ENCODE measurements at places on chromosomes 12 and 14.

GRCh38 chr14:71824816-71825215, 107.4 kb upstream of the RGS6 start:
- no peak for DNase-seq

GRCh38 chr12:101824831-101825230, 5.9 kb downstream of the GNPTAB start:
- no peak for DNase-seq

DNA sequence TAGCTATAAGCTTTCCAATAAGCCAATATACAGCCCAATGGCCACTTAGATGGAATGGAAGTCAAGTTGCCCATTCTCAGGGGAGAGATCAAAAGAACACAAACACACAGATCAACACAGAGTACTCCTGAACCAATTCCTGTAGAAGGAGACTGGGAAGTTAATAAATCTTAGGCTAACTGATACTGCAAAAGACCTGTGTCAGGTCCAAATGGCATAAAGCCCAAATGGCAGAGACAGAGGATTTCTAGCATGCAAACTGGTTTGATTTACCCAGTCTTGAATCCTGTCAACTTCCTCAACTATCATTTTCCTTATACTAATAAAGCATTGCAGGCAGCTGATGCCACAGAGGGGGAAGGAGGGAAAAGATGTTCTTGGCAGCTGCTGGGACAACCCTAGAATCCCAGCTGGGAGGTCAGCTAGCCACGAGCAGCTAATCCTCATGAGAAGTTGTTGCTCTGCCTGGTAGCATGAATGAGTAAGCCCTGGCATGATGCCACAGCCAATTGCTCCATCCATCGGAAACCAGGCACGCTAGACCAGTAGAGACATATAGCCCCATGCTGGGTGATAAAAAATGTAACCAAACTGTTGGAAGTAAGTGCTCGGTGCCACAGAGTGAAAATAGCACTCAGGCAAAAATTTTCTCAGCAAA, 26.2 kb downstream of the ANG start:
- no peak for DNase-seq

DNA sequence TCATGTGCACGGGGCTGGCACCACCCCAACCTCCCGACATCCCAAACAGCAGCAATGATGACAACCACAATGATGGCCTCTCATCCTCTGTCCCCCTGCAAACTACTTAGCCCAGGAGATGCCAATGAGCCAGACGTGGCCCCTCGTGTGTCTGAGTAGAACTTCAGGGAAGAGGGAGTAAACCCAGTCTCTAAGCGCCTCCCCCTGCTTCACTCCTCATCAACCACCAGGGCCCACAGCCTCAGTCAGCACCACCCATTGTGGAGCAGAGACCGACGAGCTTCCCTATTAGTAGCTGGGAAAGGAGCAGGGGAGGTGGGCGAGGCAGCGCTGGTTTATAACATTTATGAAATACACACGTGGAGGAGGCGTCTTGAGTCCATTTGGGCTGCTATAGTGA, 182.7 kb upstream of the SFSWAP start:
- DNase-seq, result no peak

- no peak for DNase-seq
These were observed 34.7 kb upstream of the DNM1L start for GRCh38 chr12:32644431-32644830.

- no peak for DNase-seq
These were observed 14.4 kb downstream of the PABPN1 start for GRCh38 chr14:23335623-23336022.

DNA sequence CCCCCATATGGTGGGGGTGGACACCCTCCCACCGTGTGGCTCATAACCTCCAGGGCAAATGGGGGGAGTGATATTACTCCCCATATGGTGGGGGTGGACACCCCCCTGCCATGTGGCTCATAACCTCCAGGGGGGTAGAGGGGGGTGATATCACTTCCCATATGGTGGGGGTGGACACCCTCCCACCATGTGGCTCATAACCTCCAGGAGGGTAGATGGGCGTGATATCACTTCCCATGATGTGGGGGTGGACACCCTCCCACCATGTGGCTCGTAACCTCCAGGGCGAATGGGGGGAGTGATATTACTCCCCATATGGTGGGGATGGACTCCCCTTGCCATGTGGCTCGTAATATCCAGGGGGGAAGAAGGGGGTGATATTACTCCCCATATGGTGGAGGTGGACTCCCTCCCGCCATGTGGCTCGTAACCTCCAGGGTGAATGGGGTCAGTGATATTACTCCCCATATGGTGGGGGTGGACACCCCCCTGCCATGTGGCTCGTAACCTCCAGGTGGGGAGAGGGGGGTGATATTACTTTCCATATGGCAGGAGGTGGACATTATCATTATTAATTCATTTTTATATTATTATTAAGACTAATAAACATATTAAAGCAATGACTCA, 51.2 kb upstream of the OXA1L start:
- DNase-seq, result no peak

- no peak for DNase-seq
These were observed 268.3 kb upstream of the PRKD1 start for GRCh38 chr14:30195941-30196340.

GRCh38 chr12:115227137-115227615, 543.2 kb upstream of the TBX3 start:
- no peak for DNase-seq

DNA sequence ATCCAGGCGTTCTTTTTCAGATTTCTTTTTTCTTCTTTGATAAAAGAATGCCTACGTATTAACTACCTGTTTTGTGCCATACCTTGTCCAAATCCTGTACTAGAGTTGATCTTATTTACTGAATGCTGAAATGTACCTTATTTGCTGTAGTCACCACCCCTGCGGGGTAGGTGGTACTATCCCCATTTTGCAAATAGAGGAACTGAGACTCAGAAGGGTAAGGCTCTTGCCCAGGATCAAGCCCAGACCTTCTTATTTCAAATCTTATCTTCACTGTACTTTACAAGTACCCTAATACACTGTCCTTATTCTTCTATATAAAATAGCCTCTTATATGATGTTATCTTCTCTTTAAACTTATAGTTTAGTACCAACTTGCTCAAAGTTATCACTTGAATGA, 206.5 kb downstream of the SLC41A2 start:
- DNase-seq, result no peak
